Activated naive CD8-positive, alpha-beta T cell treated with anti-CD3 and anti-CD28 coated beads, Interleukin-2, amount 10 ng/mL, durations not matched to agents 7 days and 5 days (primary cell): ENCODE measurements at places on chromosomes 3 and 15.

GRCh38 chr3:142165194-142165593, 15.8 kb upstream of the TFDP2 start:
- DNase-seq, result no peak

DNA sequence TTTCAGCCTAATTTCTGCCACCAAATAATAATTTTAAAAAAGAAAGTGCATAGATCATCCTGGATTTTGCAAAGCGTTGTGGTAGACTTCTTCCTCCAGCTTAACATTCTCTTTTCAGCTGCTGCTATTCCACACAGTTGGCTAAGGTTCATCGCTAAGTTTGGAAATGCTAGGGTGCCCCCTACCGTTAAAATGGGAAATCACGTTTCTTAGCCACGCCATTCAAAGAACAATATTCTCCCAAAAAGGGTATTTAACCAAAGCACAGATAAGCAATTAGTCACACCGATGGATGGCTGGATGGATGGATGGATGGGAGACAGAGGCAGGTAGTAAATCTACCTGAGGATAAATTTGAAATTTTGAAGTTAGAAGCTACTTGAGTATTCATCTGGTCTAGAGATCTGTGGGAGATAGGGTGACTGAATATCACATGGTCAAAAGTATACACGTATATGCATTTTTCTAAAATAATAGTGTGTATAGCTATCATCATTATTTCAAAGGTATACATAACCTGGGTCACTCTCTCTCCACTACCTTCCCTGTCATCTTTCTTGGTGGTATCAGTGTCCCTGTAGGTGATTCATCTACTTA, 67.2 kb downstream of the EFHB start:
- DNase-seq, result no peak

DNA sequence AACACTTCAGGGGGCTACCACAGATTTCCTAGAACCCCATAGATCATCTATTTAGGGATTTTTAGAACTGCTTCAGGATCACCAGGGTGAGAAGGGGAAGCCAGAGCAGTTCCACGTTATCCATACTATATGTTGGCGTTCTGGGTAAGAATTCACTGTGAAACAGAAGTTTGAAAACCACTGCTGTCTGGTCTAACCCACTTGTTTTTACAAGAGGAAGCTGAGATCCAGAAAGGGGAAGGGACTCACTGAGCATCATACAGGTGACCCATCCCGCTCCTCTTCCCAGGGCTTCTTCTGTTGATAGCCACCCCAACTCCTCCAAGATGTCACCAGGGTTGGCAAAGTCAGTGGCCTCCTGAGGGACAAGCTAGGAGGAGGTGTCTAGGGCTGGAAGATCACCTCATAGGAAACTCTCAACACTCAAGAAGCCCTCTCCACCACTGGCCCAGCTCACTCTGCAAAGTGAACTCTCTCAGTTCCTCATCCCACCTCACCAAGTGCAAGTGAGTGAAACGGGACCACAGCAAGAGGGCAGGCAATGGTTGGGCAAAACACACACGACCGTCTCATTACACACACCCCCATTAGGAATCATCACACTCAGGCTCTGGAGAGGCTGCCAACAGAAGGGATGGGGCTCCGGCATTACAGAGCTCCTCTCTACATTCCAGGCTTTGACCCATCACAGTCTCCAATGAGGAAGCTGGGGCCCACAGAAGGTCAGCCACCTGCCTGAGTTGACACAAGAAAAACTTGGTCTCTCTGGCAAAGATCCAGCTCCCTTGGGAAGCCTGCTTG, 1.8 kb downstream of the DAPK2 start:
- no peak for DNase-seq

DNA sequence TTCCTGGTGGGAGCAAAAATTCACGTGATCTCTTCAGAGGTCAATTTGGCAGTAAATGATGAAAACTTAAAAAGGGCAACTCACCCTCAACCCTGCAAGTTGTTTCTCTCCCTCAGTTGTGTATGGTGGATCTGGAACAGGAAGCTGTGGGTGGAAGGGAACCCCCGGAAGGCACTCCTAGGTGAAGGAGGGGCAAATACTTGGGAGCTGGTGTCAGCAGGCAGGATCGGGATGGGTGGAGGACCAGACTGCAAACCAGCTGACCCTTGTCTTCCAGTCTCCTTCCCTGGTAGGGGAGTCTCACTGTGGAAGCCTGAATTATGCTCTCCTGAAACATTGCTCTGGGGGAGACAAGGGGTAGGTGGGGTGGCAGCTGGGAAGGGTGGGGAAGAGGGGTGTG, 33.5 kb downstream of the PRR23E start:
- no peak for DNase-seq

- DNase-seq, result peak; percentile 51
Observed at GRCh38 chr3:46496746-46497555, 825 bp upstream of the RTP3 start.

DNA sequence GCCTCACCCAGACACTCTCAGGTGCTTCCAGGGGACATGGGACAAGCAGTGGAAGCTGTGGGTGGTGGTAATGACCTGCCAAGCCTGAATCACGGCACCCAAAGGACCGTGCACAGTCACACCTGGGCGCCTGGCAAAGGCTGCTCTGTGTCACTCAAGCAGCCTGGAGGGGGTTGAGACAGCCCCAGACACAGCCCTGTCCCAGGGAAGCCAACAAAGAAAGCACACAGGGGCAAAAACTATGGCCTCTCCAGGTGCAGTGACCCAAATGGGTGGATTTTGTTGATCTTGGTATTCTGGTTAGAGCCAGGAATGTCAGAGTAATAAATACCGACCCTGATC, 15.0 kb upstream of the OCA2 start:
- DNase-seq, result no peak

- DNase-seq, result no peak
Observed at GRCh38 chr3:196794467-196794866, 54.8 kb downstream of the PAK2 start.

- DNase-seq, result no peak
Observed at GRCh38 chr3:155497930-155498647, 204.6 kb upstream of the STRIT1 start.

GRCh38 chr3:9914559-9915253, 2.2 kb upstream of the IL17RC start:
- DNase-seq, result no peak

GRCh38 chr3:59185591-59186369, 136.0 kb upstream of the CFAP20DC start:
- DNase-seq, result no peak

DNA sequence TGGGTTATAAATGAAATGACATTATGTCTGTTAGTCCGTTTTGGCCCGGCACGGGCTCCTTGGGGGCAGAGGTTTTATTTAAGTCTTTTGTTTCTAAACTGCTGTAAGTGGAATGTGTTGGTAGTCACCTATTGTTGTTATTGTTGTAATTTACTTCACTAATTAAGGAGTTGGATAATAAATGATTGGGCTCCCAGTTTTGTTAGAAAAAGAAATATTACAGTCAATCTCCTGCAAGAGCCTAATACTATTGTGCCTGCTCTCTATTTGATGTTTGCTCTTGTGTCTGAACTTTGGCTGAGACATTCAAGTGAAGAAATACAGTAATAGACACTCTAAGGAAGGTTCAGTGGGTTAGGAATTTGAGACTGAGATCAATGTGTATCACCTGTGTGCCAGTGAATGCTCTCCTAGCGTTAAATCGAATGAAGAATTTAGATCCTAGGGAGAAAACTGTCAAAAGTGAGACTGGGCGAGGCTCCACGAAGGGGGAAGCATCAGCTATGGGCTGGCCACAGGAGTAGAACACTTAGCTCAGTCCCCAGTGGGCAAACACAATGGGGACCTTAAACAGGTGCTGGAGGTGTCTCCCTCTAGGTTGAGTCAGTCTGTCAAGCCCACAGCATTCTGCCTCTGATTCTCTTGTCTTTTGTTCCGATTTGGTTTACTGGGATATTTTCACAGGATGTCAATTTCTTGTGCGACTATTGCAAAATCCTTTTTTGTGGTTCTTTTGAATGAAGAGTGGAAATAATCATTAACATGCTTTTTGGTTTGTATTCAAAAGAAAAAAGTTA, 1.2 kb downstream of the ROBO2 start:
- no peak for DNase-seq

- DNase-seq, result peak; percentile 8
Observed at GRCh38 chr15:68311859-68312557, 34.5 kb downstream of the FEM1B start.

- no peak for DNase-seq
Observed at GRCh38 chr3:38368238-38368637, 21.7 kb downstream of the XYLB start.

GRCh38 chr3:197491923-197492664, 63.7 kb downstream of the BDH1 start:
- no peak for DNase-seq

DNA sequence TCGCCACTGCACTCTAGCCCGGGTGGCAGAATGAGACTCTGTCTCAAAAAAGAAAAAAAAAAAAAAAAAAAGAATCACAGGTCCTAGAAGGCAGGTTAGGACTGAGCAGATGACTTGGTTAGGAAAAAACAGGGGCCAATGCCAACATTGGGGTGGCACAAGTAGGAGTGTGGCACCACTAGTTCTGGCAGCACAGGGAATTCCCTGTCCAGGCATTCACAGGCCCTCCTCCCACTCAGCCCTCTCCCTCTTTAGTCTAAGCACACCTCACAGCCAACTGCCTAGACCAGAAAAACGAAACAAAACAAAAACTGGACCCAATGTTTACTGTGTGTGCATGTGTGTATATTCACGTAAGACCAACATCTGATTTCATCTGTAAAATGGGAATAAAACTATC, 10.5 kb downstream of the THOC7 start:
- no peak for DNase-seq

DNA sequence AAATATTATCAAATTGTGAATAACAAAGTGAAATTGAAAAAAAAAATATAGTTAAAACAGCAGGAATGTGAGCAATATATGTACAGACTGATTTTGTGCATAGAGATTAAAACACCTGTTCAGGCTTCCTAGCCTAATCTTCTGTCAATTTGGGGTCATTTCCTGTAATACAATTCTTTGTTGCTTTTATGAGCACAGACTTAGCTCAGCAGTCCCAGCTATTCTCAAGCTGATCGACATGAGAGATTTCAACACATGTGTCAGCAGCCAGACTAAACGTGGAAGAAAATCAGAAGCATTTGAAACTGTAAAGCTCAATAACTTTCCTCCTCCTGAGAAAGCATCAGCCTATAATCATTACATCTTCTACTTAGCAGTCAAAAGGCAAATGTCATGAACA, 1.6 kb upstream of the FHIT start:
- DNase-seq, result no peak
